KBM-7 (cell line): ENCODE measurements at places on chromosomes 6 and 20.
A peak's percentile ranks its signal among the peaks of the same experiment; 100 is the strongest.

DNA sequence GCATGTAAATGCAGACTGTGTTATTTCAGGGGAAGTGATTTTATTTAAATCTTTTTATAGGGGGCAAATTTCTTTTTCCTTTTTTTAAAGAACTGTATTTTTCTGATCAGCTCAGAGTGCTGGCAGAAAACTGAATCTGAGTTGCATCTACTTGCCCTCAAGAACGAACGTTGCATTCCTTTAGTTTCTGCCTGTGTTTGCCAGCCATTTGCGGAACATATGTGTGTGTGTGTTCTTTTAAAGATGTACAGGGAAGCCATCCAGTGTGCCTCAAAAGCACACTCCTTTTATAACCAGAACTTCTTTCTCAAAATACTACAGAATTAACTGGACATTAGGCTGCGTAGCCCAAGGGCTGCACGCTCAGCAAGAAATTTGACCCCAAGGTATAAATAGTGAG lies 25.8 kb upstream of the INSM1 start:
- no peak for DNase-seq

- no peak for DNase-seq
These were observed 187.8 kb downstream of the ANKRD60 start for GRCh38 chr20:58040447-58041290.

- peak; percentile 13 for DNase-seq
These were observed 51.5 kb downstream of the COL19A1 start for GRCh38 chr6:69917834-69918233.

GRCh38 chr20:38841570-38841969 lies 36.1 kb downstream of the PPP1R16B start:
- no peak for DNase-seq

DNA sequence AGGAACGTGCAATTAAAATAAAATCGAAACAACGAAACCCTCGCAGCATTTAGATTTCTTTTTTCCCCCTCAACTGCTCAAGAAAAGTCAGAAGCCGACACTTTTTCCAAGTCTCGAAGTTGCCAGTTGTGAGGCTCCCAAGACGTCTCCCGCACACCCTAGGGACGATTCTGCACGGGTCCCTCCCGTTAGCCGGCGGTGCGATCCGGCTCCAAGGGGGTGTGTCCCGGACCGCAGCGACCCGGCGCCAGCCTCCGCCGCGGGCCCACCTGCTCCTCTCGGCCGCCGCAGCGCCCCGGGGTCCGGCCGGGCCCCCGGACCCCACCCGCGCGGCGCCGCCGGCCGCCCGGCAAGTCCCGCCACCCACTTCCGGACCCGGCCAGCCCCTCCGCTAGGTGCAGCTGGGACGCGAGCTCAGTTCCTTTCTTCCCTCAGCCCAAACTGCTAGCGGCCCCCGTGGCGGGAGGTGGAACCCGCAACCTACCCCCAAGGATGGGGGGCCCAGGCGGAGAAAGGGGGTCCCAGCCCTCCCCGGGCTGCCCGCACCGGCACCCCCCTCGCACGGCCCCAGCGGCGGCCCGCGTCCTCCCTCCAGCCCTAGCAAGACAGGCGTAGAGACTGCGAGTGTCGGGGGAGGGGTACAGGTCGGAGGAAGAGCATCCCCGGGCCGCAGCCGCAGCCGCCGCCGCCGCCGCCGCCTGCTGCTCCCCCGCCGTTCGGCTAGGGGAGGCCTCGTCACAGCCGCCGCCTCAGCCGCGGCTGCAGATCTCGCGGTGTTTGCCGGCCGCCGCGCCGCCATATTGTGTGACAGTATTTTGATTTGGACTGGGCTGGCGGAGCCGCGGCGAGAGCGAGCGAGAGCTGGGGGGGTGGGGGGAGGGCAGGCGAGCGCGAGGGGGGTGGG lies 520 bp upstream of the TAB2 start:
- peak; percentile 95 for DNase-seq

DNA sequence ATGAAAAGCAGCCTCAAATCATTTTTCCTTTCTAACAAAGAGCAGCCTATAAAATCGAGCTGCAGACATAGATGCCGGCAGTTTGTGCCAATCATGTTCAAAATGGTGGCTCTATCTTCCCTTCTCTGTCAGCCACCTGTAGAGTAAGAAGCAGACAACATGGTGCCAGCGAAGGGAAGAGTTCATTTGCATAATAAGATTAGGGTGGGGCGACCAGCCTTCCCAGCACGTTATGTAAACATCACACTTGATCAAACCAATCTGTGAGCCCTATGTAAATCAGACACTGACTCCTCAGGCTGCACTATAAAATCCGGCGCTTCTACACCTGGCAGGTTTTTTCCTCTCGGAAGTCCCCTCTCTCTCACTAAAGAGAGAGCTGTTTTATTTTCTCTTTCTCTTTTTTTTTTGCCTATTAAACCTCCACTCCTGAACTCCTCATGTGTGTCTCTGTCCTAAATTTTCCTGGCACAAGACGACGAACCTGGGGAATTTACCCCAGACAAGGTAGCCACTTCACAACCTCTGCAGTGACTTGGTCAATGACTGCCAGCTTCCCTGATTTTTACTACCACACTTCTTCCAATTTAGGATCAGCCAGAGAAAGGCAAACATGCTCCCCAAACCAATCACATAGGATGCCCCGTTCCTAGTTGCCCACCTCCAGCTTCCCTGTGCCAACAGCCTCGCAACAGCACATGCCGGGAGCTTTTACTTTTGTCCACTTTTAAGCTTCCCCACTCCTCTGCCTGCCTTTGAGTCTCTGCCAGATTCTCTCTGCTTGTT lies 12.9 kb downstream of the TPMT start:
- no peak for DNase-seq

- DNase-seq, result no peak
These were observed 83.3 kb upstream of the TNFAIP3 start for GRCh38 chr6:137783710-137784109.

DNA sequence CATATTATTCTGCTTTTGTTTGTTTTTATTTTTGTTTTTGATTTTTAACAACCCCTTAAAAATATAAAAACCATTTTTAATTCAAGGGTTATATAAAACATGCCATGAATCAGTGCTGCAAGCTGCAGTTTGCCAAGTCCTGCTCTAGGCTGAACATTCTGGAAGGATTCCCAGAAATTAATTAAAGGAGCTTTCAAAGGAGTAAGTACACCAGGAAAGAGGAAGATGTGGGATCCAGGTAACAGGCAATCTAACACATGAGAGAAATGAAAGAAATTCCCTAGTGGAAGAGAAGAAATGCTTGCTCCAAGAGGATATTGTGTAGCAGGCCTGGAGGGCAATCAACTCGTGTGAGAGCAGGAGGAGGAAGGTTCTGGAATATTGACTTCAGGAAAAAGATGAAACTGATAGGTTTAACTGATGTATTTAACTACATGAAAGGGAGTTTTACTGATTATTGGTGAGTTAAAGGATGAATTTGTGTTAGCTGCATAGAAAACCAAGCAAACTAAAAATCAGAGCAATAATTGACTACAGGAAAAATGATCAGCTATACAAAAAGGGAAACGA lies 146.0 kb upstream of the PHACTR1 start:
- no peak for DNase-seq

GRCh38 chr20:52962183-52962582 lies 10.0 kb upstream of the TSHZ2 start:
- no peak for DNase-seq

DNA sequence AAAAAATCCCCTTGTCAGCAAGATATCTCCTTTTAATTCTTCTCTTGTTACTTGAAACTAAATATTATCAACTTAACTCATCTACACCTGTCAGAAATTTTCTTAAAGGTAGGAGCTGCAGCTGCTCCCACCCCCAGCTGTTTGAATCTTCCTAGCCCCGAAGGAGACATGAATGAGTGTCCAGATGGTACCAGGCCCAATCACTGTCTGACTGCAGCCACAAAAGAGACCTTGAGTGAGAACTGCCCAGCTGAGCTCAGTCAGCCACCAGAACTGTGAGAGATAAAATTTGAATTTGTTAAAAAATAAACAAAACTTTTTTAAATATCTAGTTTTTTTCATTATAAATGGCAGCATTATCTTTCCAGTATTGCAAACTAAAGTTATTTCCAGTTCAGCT lies 84.7 kb downstream of the PRSS35 start:
- DNase-seq, result no peak

- DNase-seq, result no peak
These were observed 594.6 kb downstream of the DOK5 start for GRCh38 chr20:55070001-55070400.

DNA sequence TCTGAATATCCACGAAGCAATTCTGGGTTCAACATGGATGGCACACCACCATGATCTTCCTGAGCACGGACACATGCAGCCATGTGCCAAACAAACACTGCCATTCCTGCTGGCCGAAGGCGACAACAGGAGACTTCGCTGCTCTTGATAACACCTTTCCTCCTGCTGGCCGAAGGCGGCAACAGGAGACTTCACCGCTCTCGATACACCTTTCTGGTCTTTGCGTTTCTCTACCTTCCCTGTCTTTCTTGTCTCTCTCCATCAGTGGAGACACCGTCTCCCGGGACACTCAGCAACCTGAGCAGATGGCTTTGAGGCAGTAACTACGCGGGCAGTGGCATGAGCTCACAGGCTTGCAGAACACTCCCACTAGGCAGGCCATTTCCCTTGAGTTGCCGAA lies 54.9 kb upstream of the MPC1 start:
- no peak for DNase-seq

DNA sequence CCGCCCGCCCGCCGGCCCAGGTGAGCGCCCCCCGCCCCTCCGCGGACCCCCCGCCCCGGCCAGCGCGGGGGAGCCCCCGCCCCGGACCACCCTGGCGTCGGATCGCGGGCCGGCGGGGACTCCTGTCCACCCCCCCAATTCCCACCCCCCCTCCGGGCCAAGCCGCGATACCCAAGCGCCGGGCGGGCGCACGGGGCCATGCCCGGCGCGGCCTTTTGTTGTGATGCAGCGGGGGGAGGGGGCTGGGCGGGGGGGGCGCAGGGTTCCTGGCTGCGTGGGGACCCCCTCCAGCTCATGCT lies 245 bp downstream of the SRC start:
- DNase-seq, result no peak

DNA sequence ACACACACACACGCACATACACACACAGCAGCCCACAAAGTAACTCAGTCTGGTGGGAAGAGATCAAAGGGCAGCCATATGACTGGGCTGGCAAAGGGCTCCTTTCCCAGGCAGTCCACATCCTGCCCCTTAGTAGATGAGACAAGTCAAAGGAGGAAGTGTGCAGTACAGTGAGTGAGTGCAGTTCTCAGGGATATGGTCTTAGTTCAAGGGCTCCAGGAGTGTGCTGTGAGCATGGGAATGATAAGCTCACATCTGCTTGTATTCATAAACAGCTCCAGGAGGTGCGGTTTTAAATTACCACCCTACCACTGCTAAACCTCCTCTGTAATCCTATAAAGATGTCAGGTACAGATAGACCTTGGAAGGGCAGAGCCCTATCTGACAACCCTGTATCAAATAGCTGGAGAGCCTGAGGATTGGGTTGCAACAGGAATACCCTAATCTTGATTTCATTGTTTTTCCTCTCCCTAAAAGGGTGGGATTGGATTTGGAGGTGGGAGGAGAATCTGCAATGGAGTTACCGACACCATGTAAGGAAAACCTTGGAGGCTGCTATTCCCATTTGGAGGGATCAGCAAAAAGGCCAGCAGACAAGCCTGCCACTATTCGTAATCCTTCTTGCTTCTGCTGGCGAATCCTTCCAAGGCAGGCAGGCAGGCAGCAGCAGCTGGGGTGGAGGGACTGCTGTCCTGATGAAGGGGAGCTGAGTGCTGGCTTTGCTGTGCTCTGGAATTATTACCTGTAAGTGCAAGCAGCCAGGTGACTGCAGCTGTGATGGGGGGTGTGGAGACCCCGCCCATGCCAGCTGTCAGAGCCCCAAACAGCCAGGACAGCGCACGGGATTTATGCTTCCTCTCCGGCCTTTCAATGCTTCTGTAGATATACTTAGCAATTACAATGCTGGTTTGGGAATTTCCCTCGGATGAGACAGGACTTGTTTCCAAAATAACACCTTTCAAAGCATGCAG lies 342.7 kb downstream of the PRL start:
- peak; percentile 37 for DNase-seq

DNA sequence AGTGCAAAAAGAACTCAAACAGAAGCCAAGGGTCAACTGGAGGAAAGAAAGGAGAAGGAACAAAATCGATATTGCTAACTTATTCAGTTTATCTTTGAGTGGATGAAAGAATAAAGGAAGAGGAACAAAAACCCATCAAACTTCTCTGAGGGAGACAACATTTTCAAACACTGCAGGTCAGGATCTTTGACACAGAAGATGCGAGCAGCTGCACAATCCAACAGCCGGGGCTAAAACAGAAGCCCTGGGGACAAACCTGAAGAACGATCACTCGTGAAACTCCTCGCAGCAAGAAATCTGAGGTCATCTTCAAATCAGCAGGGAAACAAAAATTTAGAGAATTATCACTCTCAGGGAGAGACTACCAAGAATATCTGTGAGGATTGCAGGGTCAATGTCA lies 14.2 kb downstream of the SLC23A2 start:
- no peak for DNase-seq

GRCh38 chr20:58361481-58362205 lies 27.4 kb upstream of the VAPB start:
- DNase-seq, result no peak

- DNase-seq, result no peak
These were observed 33.2 kb upstream of the PCMTD2 start for GRCh38 chr20:64222291-64222735.

GRCh38 chr6:3535776-3536435 lies 79.1 kb upstream of the SLC22A23 start:
- no peak for DNase-seq

DNA sequence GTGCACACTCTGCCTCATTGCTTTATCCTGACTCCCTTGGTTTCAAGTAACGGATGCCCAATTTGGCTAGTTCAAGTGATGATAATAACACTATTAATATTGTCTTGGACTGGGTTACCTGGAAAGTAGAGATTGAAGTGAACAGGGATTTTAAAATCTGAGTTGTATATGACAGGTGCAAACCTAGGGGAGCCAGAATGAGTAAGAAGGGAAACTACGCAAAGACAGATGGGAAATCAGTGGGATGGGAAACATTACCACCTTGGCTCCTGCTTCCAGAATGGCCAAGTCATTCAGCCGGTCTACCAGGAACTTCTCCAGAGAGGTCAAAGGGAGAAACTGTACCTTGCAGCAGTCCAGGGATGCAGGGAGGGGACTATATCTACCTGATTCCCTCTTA lies 41.9 kb downstream of the OGFRL1 start:
- no peak for DNase-seq

- no peak for DNase-seq
These were observed 67.0 kb upstream of the FOXQ1 start for GRCh38 chr6:1244941-1245340.
